ENCODE measurements at places on chromosomes 11 and 22.

- no peak for DNase-seq
These were observed 14.4 kb upstream of the PAMR1 start for GRCh38 chr11:35539781-35540281.

GRCh38 chr11:2675540-2675939 is 24.3 kb downstream of the KCNQ1OT1 start:
- DNase-seq, result no peak

DNA sequence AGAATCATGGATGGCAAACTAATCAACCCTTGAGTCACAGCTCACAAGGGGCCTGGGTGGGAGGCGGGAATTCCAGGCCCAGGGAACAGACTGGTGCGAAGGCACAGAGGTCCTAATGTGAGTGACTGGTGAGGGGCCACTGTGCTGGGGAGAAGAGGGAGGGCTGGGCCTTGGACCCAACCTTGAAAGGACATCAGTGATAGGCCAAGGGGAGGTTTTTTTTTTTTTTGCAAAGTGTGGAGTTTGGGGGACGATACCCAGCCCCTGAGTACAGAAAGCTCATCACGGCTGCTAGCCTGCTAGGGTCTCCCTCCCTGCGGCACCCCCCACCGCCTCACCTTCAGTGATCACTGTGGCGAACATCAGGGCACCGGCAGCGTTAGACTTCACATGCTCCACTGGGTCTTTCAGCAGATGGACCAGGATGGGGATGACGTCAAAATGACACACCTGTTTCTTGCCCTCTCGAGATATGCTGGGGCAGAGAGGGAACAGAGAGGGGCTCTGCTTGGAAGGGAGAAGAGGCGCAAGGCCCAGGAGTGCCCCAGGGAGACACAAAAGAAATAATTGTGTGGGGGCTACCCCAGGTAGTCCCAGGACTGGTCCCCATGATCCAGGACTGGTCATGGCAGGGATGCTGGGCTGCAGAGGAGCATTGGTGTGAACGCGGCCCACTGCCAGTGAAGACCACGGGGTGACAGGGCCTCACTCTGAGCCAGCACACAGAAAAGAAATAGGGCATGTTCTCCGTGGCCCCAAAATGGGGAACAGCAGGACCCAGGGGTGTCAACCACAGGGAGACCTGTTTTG is 8.6 kb upstream of the GNAZ start:
- DNase-seq, result no peak

GRCh38 chr22:43237280-43237679 is 50.3 kb upstream of the TTLL12 start:
- no peak for DNase-seq

DNA sequence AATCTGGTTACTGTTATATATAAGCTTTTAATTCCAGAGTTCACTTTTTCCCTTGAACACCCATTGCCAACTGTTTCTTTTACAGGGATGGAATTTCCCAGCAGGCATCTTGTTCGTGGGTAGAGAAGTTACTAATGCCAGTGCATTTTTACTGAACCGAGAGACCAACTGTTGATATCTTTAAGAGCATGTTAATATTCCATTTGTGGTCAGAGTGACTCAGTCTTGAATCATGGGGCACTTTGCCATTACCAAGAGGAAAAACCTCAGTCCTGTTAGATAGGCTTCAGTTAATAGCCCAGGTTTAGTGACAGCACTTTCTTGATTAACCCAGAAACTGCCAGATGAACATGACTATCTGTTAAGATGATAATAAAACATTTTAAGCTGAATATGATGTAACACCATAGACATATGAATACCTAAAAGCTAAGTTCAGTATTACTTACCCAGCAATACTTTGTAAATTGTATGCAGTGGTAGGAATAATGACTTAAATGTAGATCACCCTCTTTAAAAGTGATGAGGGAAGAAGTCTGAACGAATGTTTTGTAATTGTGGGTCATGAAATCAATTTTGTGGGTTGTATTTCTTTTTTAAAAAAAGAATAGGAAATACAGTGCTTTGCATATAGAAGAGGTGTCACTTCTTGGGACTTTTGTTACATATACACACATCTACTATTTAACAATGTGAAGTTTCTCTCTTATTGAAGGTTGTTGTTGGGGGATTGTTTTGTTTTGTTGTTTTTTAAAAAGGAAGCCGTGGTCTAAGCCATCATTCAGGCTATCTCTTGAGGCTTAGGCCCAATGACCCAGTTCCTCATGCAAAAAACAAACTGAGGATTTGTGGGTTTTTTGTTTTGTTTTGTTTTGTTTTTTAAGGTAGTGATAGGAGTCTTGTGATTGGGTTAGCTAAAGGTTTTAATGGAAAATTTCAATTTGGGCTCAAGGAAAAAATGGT is 79.2 kb upstream of the GRIK4 start:
- DNase-seq, result no peak

DNA sequence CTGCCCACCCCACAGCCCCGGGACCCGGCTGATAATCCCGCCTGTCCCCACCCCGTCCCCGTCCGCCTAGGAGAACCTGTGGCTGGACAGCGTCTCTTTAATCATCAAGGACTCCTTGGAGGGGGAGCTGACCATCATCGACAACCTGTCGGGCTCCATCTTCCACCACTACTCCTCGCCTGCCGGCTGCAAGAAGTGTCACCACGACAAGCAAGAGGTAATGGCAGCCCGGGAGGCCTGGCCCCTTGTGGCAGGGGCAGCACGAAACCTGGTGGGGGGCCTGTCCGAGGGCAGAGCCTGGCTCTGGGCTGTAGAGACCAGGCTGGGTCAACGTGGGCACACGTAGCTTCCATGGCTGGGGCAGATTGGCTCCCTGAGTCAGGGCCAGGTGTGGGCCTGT is 109.1 kb downstream of the CACNA1I start:
- DNase-seq, result no peak

- no peak for DNase-seq
These were observed 109.4 kb upstream of the OR4B1 start for GRCh38 chr11:48107188-48107704.

DNA sequence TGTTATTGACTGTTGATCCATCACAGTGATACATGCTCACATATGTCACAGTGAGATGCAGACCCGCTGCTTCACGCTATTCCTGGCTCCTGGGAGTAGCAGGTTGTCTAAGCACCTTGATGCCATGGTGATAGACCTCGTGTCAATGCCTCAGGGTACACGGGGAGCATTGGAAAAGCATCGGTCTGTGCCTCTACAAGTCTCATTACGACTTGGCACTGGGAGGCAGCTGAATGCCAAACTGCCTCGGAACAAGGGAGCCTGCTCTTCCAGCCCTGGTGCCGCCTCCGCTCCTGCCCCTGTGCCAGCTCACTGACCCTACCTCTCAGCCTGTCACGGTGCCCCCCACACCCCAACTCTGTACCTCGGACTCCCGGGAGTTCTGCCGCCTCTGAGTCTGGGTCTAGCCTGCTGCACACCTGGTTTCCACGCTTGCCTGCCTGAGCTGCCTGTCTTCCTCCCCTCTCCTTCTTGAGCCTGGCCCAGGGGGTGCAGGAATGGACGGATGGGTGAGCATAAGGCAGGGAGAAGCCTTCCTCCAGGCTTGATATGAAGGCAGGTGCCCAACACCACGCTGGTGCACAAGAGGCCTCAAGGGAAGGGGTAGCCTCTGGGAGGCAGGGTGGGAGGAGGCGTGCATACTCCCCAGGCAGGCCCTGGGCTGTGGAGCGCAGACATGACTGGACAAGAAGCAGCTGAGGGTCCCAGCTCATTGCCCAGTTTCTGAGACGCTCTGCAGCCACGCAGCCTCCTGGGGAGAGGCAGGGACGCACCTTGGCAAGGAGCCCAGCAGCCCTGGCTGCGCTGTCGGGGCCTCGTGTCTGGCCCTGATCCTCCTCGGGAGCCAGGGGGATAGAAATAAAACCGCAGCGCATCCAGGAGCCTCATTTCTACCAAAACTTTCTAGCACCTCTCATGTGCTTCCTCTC is 1.8 kb upstream of the NFAM1 start:
- DNase-seq, result no peak

DNA sequence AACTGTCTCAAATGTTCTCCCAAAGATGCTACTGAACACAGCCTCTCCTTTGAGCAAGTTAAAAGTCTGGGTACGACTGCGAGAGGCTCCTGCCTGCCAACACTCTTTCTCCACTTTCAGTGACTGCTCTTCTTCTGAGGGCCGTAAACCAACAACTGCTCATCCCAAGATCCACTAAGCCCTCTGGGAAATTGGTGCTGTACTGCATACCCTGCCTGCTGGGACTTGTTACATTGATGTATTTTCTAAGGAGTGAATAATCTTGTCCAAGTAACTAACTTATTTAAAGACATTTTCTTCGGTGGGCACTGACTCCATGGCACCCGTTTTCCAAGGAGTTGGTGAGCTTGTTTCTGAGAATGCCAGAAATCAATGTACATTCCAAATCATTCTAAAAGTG is 87.2 kb downstream of the ZNF280B start:
- no peak for DNase-seq

DNA sequence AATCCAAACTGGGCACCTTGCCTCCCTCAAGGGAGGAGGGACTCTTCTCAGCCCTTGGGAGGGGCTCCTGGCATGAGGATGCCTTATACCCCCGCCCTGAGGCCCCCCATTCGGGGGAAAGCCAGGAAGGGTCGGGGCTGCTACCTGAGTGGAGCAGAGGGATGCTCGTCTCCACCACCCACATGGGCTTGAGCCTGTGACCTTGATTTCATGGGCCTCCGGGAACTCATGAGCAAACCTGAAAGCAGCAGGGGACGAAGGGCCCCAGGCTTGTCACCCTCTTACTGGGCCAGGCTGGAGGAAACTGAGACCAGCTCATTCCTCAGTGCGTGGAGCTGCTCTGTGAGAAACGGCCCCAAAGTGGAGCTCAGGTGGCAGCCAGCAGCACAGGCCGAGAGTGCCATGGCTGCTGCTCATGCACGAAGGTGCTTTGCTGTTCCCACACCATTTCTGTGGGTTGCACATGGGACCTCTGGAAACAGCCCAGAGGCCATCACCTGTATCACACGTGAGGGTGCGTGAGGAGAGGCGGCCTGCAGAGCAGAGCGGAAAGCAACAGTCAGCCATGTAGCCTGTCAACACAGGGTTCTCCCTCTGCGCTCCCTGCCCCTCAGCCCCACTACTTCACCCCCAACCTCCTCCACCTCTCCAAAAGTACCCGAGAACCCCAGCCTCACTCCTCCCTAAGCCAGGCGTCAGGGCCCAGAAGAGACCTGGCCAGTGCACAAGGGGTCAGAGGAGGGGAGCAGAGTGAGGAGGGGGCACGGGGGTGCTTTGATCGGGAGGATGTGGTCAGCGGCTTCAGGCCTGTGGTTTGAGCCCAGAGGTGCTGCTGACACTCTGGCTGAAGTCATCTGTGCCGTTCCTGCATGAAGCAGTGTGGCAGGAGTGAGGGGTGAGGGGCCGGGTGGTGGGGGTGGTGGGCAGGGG is 14.1 kb upstream of the IL2RB start:
- peak; percentile 62 for DNase-seq

DNA sequence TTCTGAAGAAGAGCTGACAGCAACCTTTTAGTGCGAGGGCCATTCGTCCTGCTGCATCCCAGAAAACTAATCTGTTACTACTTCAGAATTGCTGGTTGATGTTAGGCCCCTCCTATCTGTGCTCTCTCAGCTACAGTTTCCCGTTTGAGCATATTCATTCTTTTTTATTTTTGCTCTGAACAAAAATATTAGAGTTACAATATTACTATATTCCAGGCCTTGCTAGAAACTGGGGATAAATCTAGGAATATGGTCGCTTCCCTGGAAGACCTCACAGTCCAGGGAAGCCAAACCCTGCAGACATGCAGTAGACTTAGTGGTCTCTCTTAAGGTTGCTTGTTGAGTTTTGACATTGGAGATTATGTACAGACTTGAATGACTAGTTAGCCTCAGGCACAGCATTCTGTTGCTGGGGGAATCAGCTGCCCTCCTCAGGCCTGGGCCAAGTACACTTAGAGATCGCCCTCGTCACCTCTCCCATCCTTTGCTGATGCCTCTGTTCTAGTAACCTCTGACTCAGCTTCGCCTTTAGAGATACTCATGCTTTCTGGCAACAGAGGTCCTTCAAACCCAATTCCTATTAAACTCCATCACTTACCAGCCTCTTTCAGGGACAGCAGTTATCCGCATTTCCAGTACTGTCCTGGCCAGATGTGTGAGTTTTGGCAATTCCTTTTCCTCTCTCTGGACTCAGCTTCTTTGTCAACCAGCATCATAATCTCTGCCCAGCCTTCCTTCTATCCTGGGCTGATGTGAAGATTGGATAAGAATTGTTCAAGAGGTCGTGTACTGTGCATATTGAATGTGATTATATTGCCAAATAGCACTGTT is 698 bp upstream of the ANAPC15 start:
- no peak for DNase-seq

GRCh38 chr11:96331699-96332116 is 11.3 kb downstream of the MAML2 start:
- no peak for DNase-seq

GRCh38 chr11:107078375-107078774 is 60.1 kb upstream of the GUCY1A2 start:
- no peak for DNase-seq

DNA sequence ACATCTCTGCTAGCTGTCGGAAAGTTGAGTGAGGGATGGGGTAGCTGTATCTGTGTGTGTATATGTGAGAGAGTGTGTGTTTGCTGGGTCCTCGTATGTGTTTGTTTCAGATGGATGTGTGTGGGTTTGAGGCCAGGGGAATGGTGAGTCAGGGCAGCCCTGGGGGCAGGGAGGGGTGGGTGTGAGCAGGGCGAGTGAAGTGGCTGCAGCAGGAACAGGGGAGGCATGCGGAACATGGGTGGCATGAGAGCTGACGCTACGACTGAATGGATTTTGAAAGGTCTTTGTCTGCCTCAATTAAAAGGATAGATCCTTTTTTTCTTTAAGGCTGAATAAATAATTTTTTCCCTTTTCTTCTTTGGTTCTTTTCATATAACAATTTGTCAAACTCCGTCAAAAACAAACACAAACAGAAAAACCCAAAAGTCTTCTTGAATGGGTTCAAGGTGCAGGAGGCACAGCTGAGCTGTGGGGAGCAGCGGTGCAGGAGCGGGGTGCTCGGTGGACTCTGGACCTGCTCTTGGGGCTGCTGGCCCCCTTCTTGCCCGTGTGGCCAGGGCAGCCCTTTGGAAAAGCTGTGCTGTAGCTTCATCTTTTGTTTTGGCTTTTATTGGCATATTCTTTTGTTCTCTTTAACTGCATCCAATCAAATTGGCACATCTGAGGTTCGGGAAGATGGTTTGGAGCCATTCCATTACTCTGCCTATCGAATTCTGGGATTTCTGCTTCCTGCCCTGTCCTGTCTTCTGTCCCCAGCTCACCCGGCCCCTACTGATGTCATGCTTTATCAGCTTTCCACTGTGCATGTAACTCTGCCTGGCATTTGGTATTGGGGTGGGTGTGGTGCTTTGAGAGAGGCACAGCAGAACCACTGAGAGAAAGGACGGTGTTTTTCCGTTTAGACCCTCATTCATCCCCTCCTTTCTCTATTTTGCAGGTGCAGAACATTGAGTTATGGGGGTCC is 80.1 kb downstream of the ADAMTS15 start:
- no peak for DNase-seq

GRCh38 chr11:31005202-31005601 is 364.3 kb downstream of the DCDC1 start:
- DNase-seq, result no peak

GRCh38 chr22:43346521-43346929 is 3.4 kb upstream of the SCUBE1 start:
- peak; percentile 62 for DNase-seq
